Anterior cingulate cortex (tissue), 58 donors: ENCODE measurements at places on chromosomes 12 and 14.
A peak's percentile ranks its signal among the peaks of the same experiment; 100 is the strongest.

GRCh38 chr14:20434701-20435581 is 1.0 kb downstream of the KLHL33 start:
- DNase-seq, result peak; percentile 83

- no peak for DNase-seq
Measured at GRCh38 chr12:123050331-123050831, 69.9 kb downstream of the ARL6IP4 start.

- no peak for DNase-seq
Measured at GRCh38 chr12:65638324-65638723, 186.0 kb upstream of the HMGA2 start.

- DNase-seq, result peak; percentile 72
Measured at GRCh38 chr12:119804011-119804641, 73.0 kb downstream of the CIT start.

DNA sequence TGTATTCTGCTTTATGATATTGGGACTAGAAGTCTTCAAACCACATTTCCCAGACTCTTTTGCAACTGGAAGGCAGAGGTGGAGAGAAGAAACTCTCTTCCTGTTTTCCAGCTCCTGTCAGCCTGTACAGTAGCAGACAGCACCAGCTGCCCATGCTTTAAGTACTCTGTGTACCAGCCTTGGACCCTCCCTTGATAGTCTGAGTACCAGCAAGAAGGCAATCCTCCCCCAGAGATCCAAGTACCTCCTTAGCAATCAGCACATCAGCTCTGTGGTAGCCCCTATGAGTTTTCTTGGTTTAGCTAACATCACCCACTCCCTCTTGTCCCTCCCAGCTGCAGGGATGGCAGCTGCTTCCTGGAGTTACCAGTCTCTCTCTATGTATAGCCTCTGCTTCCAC is 56.3 kb downstream of the STXBP6 start:
- no peak for DNase-seq

DNA sequence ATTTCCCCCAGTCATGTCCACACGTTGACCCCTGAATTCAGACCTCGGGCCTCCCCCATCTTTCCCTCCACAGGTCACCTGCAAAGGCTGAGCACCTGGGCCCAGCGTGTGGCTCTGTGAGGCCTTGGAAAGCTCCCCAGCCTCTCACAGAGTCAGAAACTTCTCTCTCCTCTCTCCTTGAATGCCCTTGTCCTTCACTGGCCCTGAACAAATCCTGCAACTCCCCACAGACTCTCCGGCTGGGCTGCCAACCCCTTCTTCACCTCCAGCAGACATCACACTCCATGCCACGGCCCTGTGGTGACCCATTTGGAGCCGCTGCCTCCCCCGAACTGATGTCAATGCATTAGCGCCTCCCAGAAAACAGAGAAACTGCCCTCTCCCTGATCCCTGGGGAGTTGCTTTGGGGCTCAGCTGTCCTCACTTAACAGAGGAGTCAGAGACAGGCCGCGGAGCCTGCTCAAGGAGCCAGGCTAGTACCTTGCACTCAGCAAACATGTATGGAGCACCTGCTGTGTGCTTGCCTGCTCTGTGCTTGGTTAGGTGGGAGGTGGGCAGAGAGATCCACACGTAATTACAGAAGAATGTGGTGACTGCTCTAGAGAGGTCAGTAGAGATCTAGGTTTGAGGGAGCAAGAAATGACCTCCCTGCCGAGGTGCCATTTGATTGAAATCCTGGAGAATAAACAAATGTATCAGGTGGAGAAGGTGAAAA is 99.2 kb upstream of the PWP1 start:
- no peak for DNase-seq

DNA sequence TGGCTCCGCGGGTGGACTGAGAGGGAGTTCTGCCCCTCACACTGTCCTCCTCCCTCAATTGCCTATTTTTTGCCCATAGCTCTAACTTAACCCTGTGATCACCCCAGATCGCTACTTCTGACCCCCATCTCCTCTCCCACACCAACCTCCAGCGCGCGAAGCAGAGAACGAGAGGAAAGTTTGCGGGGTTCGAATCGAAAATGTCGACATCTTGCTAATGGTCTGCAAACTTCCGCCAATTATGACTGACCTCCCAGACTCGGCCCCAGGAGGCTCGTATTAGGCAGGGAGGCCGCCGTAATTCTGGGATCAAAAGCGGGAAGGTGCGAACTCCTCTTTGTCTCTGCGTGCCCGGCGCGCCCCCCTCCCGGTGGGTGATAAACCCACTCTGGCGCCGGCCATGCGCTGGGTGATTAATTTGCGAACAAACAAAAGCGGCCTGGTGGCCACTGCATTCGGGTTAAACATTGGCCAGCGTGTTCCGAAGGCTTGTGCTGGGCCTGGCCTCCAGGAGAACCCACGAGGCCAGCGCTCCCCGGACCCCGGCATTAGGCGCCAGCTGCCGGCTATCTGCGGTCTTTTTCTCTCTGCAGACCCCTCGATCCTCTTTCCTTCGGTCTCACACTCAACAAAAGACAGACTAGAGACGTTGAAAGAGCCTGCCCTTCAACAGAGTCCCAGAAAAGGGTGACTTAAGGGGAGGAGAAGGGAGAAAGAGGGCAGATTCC is 3.0 kb upstream of the TBX3 start:
- DNase-seq, result no peak

DNA sequence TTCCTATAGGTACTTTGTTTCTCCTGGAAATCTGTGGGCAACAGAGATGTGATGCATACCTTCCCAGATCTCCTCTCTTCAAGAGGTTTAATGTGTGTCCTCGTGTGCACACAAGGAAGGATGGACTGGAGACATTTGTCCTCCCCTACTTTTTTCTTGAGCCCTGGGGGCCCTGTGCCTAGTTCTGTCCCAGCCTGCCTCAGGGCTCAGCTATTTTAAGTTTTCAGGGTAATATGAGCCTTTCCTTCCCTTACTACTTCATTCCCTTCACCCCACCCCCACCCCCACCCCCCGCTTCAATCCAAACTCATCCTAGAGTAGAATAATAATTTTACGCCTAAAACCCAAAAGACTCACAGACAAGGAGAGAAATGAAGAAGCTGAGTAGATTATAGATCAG is 446 bp downstream of the STAC3 start:
- DNase-seq, result no peak

- DNase-seq, result no peak
Measured at GRCh38 chr12:116799955-116800354, 61.8 kb downstream of the RNFT2 start.

GRCh38 chr14:40100544-40101196 is 668.4 kb upstream of the FBXO33 start:
- no peak for DNase-seq

GRCh38 chr14:95699412-95699811 is 13.2 kb downstream of the TCL1B start:
- DNase-seq, result no peak

DNA sequence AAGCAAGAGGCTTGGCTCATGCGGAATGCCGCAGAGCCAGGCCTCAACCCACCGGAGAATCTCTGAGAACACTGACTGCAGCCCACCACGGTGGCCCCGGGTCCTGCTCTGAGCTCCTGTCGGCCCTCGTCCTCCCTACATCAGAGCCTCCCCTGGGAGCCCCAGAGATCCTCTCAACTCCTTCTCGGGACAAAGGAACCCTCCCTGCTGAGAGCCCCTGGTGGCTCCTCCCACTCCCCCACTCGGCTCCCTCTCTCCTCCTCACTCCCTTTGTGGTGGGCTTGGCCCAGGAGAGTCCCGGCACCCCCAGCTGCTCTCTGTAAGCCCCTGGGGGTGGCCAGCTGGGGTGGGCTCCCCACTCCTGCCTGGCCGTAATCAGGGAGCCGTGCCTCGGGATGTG is 11.1 kb upstream of the INF2 start:
- DNase-seq, result no peak

GRCh38 chr12:124756760-124757159 is 106.9 kb downstream of the SCARB1 start:
- no peak for DNase-seq

- DNase-seq, result no peak
Measured at GRCh38 chr14:89248411-89249064, 168.5 kb downstream of the FOXN3 start.

GRCh38 chr12:49515266-49515665 is 23.6 kb upstream of the KCNH3 start:
- DNase-seq, result no peak

GRCh38 chr12:95224202-95225170 is 6.9 kb downstream of the VEZT start:
- no peak for DNase-seq

- no peak for DNase-seq
Measured at GRCh38 chr12:111310076-111310870, 58.6 kb downstream of the PHETA1 start.

GRCh38 chr14:32075672-32076277 is 1.3 kb upstream of the ARHGAP5 start:
- DNase-seq, result no peak

- DNase-seq, result no peak
Measured at GRCh38 chr12:51171884-51172514, 936 bp downstream of the TFCP2 start.

GRCh38 chr12:50052964-50053363 is 4.4 kb upstream of the ASIC1 start:
- DNase-seq, result no peak

- DNase-seq, result peak; percentile 21
Measured at GRCh38 chr14:28777471-28778137, 11.0 kb downstream of the FOXG1 start.

DNA sequence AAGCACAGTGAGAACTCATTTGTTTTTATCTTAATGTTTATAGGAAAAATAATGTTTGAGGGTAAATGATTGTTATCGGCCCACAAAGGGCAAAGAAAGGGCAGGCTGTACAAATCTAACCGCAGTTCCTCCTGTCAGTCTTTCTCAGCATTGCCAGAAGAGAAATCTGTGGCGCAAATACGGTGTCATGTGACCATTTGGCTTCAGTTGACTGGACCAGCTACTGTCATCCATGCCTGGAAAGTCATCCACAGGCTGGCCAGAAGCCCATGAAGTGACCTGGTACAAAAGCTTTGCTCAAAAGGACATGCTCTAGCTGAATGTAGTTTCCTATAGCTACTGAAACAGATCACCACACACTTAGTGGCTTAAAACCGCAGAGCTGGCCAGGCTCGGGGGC is 43.6 kb downstream of the HCAR2 start:
- DNase-seq, result no peak

DNA sequence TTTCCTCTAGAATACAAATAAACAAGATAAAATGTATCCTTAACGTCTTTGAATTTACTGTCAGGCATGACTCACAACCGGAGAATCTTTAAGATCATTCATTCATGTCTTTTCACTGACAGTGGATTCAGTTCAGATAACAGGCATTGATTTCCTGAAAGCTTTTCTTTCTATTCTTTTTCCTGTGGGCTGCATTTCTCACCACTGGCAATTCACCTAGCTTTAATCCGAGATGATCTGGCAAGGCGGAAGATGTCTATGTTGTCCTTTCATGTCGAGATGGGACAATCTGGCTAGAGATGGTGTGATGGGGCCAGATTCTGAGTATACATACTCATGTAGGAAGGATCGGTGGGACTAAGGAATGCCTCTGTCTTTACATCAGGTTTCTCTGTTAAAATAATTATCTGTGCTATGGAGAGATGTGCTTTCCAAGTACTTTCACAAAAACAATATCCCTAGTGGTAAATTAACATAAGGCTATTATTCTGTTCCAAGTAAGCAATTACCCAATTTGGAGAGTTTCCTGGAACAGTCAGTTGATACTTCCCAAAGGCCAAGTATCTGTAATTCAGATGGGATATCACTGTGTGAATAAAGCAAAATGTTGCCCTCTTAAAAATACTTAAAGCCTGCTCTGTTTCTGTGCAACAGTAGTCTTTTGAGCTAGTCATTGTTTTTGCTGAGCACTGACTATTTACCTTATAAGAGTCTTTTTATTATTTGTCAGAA is 17.8 kb downstream of the ACSS3 start:
- no peak for DNase-seq

DNA sequence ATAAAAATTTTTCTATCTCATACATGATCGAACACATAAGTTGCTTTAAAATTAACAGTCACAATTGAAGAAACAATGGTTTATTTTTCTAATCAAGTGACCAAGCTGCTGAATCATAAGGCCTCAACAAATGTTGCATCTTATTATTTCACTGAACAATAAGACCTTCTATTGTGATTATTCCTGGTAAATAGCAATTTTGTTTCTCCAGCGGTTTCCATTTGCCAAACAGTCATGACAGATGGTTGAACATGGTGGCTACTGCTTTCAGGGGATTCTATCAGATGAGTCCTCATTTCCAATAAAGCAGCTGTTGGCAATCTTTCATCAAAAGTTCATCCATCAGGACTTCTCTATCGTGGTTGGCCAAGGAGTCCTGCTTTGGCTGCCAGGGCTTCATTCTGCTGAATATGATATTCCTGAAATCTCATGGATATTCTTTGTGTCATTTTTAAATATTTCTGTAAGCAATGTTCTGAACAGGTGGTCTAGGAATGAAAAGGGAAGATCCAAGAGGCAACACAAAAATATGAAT is 13.0 kb downstream of the TOMM20L start:
- DNase-seq, result no peak

DNA sequence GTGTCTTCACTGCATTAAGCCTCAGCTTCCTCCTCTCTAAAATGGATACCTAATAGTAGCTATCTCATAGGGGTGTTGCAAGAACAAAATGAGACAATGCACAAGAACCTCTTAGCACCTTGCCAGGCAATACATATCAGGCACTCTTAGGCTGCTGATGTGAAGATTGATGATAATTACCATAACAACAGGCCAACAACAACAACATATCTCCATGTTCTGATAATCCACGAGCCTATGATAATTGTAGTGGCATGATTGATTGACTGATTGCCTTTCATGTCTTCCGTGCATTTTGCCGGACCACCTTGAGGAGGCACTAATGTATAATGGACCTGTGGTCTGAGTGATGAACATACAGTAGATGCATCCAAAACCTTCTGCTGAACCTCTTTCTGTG is 50.7 kb upstream of the WSCD2 start:
- no peak for DNase-seq

DNA sequence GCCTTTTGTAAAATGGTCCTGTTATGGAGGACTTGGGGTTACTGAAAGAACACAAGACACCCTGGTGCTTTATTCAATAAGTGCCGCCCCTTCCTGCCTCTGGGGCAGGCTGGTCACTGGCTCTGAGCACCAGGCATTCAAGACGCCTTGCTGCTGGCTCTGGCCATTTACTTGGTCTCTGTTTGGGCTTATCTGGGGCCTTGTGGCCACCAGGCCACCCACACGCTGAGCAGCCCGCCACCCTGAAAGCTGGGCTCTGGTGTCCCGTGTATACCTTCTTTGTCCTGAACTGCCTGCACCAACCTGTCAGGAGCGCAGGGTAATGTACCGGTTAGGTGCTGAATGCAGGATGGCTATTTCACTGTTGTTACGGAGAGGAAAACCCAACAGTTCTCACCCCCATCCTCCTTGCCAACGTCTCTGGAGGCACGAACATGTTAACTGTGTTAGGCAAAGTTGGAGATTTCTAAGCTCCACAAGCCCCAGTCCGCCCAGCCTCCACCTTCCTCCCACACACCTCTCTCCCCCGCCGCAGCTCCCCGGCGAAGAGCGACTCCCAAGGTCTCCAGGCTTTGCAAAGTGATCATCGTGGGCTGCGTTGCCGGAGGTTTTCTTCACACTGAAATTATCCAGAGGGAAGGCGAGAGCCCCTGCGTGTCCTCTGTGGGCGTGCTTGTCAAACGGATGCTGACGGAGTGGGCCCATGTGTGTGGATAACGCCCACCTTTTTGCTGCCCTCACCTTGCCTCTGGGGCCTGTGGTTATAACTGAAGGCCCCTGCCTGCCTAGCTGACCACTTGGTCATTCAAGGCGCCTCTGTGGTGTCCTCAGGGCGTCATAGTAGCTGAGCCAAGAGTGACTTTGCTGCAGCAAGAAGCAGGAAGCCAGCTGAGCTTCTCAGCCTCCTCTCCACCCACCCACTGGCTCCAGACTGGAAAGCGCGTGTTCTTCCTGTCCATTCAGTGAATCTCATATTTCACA is 18.8 kb upstream of the BEGAIN start:
- no peak for DNase-seq
